ENCODE measurements at places on chromosomes 2 and 18.

GRCh38 chr18:46069524-46069923 lies 2.5 kb downstream of the PSTPIP2 start:
- H3K27ac ChIP-seq = no peak overlapping the region
- H3K27me3 ChIP-seq = no peaks in the 10 kb centered on the region
- H3K4me1 ChIP-seq = peaks cover 13% of the 10 kb centered on the region
- no peak for DNase-seq

DNA sequence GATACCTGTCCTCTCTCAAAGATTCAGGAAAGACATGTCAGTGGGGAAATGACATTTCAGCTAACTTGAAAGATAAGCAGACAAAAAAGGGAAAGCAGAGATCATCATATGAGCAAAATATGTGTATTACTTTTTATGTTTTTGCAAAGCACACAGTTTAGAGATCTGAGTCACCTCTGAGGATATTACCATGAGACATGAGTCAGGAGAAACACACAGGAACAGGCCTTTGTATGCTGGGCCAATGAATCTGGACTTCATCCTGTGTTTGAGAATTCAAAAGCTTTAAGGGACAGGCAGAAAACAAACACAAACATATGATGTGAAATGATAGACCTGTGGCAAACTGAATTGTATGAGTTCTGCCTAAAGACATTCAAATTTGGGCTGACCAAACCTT lies 306.0 kb upstream of the EPC2 start:
- no peak for DNase-seq
- no peaks in the 10 kb centered on the region for H3K27me3 ChIP-seq

- no peak for DNase-seq
- no peaks in the 10 kb centered on the region for H3K4me1 ChIP-seq
- no peaks in the 10 kb centered on the region for H3K27me3 ChIP-seq
These were observed 676.6 kb downstream of the DPP10 start for GRCh38 chr2:115119086-115119485.

DNA sequence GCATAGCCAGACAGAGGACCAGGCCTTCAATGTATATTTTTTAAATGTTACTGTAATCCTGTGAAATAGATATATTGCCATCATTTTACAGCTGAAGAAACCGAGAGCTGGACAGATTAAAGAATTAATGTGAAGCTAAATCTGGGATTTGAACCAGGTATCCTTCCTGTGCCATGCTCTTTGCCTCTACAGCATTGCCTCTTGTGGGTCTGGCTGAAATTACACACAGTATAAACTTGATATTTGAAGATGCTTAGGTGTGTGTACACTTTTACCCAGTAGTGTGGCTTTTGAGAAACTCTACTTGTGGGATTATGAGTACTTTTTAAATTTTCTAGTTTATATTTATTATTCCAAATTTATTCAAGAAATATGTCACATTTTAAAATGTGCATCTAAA lies 264.5 kb downstream of the CNTNAP5 start:
- H3K27me3 ChIP-seq = no peaks in the 10 kb centered on the region
- no peak for DNase-seq
- H3K4me3 ChIP-seq = no peak overlapping the region
- H3K4me1 ChIP-seq = no peaks in the 10 kb centered on the region

- H3K36me3 ChIP-seq = no peaks in the 10 kb centered on the region
- no peak for DNase-seq
- no peaks in the 10 kb centered on the region for H3K4me1 ChIP-seq
- H3K27me3 ChIP-seq = no peaks in the 10 kb centered on the region
- H3K4me3 ChIP-seq = no peak overlapping the region
- H3K27ac ChIP-seq = no peak overlapping the region
These were observed 1200.8 kb upstream of the GYPC start for GRCh38 chr2:125455110-125455509.

- no peaks in the 10 kb centered on the region for H3K36me3 ChIP-seq
- peak overlapping the region; percentile 2 for H3K27ac ChIP-seq
- no peak overlapping the region for H3K4me3 ChIP-seq
- H3K4me1 ChIP-seq = no peaks in the 10 kb centered on the region
These were observed 146.6 kb downstream of the RDH14 start for GRCh38 chr2:18413676-18414396.

- peak overlapping the region; percentile 9 for H3K27ac ChIP-seq
- H3K36me3 ChIP-seq = no peaks in the 10 kb centered on the region
- DNase-seq = no peak
- H3K4me3 ChIP-seq = peak overlapping the region; percentile 39
These were observed 750 bp downstream of the NPAS2 start for GRCh38 chr2:100820523-100821254.

- no peaks in the 10 kb centered on the region for H3K4me1 ChIP-seq
- DNase-seq = no peak
- H3K27ac ChIP-seq = no peak overlapping the region
- H3K4me3 ChIP-seq = no peak overlapping the region
These were observed 459.5 kb upstream of the CDH20 start for GRCh38 chr18:60873708-60874107.

DNA sequence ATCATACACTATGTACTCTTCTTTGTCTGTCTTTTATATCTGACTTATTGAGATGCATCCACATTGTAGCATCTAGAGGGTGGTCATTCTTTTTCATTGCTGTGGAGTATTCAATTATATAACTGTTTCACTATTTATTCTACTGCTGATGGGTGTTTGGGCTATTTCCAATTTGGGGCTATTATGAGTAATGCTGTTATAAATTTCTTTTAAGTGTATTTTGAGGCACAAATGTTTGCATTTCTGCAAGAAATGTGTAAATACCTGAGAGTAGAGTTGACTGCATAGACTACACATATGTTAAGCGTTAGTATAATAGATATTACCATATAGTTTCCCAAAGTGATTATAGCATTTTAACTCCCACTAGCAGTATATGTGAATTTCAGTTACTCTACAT lies 26.9 kb upstream of the PPP1R1C start:
- H3K27ac ChIP-seq = no peak overlapping the region
- H3K27me3 ChIP-seq = no peaks in the 10 kb centered on the region
- H3K36me3 ChIP-seq = no peaks in the 10 kb centered on the region
- H3K4me1 ChIP-seq = peaks cover 14% of the 10 kb centered on the region
- DNase-seq = no peak

GRCh38 chr2:68925295-68925896 lies 27.3 kb downstream of the GKN2 start:
- no peak overlapping the region for H3K27ac ChIP-seq
- no peaks in the 10 kb centered on the region for H3K36me3 ChIP-seq
- H3K4me3 ChIP-seq = no peak overlapping the region
- peak; percentile 66 for DNase-seq
- H3K27me3 ChIP-seq = no peaks in the 10 kb centered on the region

DNA sequence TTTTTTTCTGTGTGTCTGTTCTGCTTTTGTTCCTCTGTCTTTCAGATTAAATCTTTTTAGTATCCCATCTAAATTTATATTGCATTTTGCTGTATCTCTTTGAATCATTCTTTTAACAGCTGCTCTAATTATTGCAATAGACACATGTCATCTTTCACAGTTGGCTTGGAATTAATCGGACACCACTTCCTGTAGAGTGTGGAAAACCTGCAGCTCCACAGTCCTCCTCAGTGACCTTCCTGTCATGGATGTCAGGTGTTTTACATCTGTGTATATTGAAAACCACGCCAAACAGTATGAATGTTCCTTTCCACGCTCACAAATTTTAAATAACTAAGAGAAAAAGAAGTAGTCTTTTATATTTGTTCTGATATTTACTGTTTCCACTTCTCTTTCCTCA lies 135.3 kb downstream of the PXDN start:
- no peak overlapping the region for H3K4me3 ChIP-seq
- H3K4me1 ChIP-seq = peaks cover 22% of the 10 kb centered on the region
- H3K27ac ChIP-seq = no peak overlapping the region

- no peaks in the 10 kb centered on the region for H3K27me3 ChIP-seq
- H3K27ac ChIP-seq = no peak overlapping the region
- no peak for DNase-seq
- no peak overlapping the region for H3K4me3 ChIP-seq
These were observed 74.2 kb downstream of the TNFRSF11A start for GRCh38 chr18:62399276-62399675.

- no peak overlapping the region for H3K4me3 ChIP-seq
- no peaks in the 10 kb centered on the region for H3K36me3 ChIP-seq
- H3K27ac ChIP-seq = no peak overlapping the region
These were observed 19.7 kb downstream of the CCDC102B start for GRCh38 chr18:68817584-68817983.

DNA sequence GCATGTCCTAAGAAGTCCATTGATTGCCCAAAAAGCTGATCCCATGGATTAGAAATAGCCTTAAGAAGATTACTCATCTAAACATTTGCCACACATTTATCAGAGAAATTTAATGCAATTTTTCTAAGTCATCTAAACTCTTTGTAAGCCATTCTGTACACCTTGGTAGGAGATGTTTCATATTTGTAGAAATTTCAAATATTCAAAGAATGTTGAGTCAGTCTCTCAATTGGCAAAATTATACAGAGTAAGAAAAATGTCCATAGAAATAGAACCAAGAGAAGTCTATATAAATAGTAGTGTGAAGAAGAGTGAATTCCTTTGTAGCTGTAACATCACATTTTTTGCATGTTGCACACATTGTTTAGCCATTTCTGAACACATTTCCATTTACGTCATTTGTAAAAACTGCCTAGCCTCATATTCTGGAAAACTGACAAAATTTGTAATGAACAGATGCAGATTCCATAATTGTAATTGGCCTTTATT lies 128.6 kb downstream of the MSTN start:
- no peak for DNase-seq
- H3K36me3 ChIP-seq = no peaks in the 10 kb centered on the region
- no peak overlapping the region for H3K27ac ChIP-seq
- H3K27me3 ChIP-seq = no peaks in the 10 kb centered on the region
- no peaks in the 10 kb centered on the region for H3K4me1 ChIP-seq

DNA sequence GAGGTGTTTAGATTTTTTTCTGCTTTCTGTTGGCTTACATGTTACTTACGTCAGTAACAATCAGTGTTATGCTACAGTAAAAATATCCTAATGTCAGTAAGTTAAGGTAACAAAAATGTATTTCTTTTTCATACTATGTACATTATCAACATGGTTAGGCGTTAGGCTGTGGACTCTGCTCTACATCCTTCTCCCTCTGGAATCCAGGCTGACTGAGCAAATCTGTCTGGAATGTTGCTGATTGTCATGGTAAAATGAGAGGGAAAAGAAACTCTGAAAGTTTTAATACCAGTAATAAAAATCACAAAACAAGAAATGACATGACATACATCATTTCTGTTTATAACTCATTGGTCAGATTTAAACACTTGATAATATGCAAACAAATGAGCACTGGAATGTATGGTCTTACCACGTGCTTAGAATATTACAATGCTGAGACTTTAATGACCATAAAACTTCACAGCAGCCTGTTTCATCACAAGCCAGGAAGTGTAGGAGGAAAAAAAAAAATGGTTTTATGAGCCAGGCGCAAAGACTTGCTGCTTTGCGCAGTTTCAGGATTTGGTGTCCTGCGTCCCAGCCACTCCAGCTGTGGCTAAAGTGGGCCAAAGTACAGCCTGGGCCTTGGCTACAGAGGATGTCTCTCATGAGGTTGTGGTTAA lies 252.4 kb downstream of the FSIP2 start:
- no peak for DNase-seq
- H3K4me1 ChIP-seq = no peaks in the 10 kb centered on the region
- no peak overlapping the region for H3K27ac ChIP-seq
- no peaks in the 10 kb centered on the region for H3K27me3 ChIP-seq
- no peak overlapping the region for H3K4me3 ChIP-seq

- no peak for DNase-seq
- H3K4me3 ChIP-seq = no peak overlapping the region
- peaks cover 4% of the 10 kb centered on the region for H3K36me3 ChIP-seq
- no peak overlapping the region for H3K27ac ChIP-seq
These were observed 121.7 kb downstream of the MMADHC start for GRCh38 chr2:149465873-149466272.

- no peak overlapping the region for H3K4me3 ChIP-seq
- no peaks in the 10 kb centered on the region for H3K4me1 ChIP-seq
- H3K27me3 ChIP-seq = peaks cover 23% of the 10 kb centered on the region
- H3K27ac ChIP-seq = no peak overlapping the region
- DNase-seq = no peak
- H3K36me3 ChIP-seq = no peaks in the 10 kb centered on the region
These were observed 38.1 kb upstream of the OTOS start for GRCh38 chr2:240178564-240178963.

GRCh38 chr2:156077041-156077742 lies 255.3 kb downstream of the NR4A2 start:
- H3K36me3 ChIP-seq = no peaks in the 10 kb centered on the region
- no peak overlapping the region for H3K4me3 ChIP-seq
- no peak overlapping the region for H3K27ac ChIP-seq
- no peaks in the 10 kb centered on the region for H3K27me3 ChIP-seq
- H3K4me1 ChIP-seq = no peaks in the 10 kb centered on the region

DNA sequence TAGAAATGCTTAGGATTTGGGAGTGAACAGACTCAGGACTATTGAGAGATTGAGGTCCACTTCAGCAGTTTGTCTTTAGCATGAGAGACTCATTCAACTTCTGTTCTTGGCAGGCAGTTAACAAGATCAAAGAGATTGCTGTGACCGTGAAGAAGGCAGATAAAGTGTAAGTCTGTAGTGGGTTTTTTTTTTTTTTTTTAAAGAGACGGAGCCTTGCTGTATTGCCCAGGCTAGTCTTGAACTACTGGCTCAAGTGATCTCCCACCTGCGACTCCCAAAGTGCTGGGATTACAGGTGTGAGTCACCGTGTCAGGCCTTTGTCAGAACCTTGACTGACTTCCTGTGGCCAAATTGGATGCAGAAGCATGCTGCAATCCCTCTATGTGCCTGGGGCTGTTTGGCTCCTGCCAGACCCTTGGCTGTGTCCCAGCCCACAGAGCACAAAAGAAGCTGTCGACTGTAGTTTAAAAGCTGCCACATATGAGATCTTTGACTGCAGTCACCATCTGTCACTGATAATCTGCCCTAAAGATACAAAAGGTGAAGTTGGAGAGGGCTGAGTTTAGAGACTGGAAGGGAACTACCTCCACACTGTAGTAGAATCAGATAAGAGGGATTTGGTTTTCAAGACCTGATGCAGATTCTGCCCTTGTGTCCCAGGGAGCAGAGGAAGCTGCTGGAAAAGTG lies 9.9 kb downstream of the CCT7 start:
- H3K27me3 ChIP-seq = no peaks in the 10 kb centered on the region
- no peak for DNase-seq
- peaks cover 28% of the 10 kb centered on the region for H3K36me3 ChIP-seq
- H3K4me1 ChIP-seq = no peaks in the 10 kb centered on the region
- H3K27ac ChIP-seq = no peak overlapping the region

GRCh38 chr2:234257859-234258561 lies 207.5 kb downstream of the SPP2 start:
- H3K4me3 ChIP-seq = no peak overlapping the region
- no peaks in the 10 kb centered on the region for H3K27me3 ChIP-seq
- DNase-seq = no peak
- no peaks in the 10 kb centered on the region for H3K4me1 ChIP-seq

DNA sequence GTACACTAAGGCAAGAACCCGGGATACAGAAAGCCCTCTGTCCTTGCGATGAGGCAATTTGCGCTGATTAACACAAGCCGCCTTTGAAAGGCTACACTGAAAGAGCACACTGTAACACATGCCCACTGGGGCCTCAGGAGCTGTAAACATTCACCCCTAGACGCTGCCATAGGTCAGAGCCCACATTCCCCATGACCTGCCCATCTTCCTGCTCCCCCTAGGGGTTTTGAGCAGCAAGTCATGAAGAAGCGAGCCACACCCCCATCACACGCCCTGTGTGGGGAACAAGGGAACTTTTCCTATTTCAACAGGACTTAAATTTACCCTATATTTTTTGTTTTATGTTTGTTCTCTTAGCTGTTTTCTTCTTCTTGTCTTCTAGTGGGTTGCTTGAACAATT lies 47.8 kb upstream of the SLC4A10 start:
- no peaks in the 10 kb centered on the region for H3K36me3 ChIP-seq
- no peaks in the 10 kb centered on the region for H3K4me1 ChIP-seq
- no peak for DNase-seq
- no peak overlapping the region for H3K27ac ChIP-seq

- H3K4me1 ChIP-seq = no peaks in the 10 kb centered on the region
- H3K27me3 ChIP-seq = no peaks in the 10 kb centered on the region
- DNase-seq = no peak
- H3K27ac ChIP-seq = no peak overlapping the region
These were observed 21.0 kb upstream of the CABLES1 start for GRCh38 chr18:23114171-23114881.
